ENCODE measurements at places on chromosomes 7 and 10.

- H3K4me1 ChIP-seq, result no peaks in the 10 kb centered on the region
- H3K27ac ChIP-seq, result no peak overlapping the region
- H3K4me3 ChIP-seq, result no peak overlapping the region
- no peaks in the 10 kb centered on the region for H3K27me3 ChIP-seq
- no peak for DNase-seq
Observed at GRCh38 chr10:95049919-95050318, 19.4 kb downstream of the CYP2C8 start.

GRCh38 chr10:73413108-73413527 is 740 bp downstream of the ANXA7 start:
- peak overlapping the region; percentile 88 for H3K4me3 ChIP-seq
- peak; percentile 45 for DNase-seq
- H3K27me3 ChIP-seq, result no peaks in the 10 kb centered on the region
- H3K27ac ChIP-seq, result peak overlapping the region; percentile 95
- H3K4me1 ChIP-seq, result peaks cover 46% of the 10 kb centered on the region

DNA sequence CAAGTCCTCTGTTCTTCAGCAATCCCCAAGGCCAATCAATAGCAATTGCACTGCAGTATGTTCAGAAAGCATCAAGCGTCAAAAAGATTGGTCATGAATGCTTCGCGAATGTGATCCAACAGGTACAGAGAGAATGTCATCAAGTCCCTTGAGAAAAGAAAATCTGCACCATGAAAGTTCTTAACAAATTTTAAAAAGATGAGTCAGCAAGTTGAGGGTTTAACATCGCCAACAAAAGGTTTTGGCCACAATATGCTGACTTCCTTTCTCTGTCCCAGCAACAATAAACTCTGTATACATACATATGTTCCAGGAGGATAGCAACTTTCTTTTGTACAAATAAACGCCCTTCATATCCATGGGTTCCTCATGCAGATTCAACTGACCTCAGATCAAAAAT is 168.5 kb upstream of the C7orf33 start:
- no peak overlapping the region for H3K4me3 ChIP-seq
- DNase-seq, result no peak
- no peaks in the 10 kb centered on the region for H3K36me3 ChIP-seq
- no peak overlapping the region for H3K27ac ChIP-seq
- peaks cover 73% of the 10 kb centered on the region for H3K27me3 ChIP-seq
- H3K4me1 ChIP-seq, result no peaks in the 10 kb centered on the region

DNA sequence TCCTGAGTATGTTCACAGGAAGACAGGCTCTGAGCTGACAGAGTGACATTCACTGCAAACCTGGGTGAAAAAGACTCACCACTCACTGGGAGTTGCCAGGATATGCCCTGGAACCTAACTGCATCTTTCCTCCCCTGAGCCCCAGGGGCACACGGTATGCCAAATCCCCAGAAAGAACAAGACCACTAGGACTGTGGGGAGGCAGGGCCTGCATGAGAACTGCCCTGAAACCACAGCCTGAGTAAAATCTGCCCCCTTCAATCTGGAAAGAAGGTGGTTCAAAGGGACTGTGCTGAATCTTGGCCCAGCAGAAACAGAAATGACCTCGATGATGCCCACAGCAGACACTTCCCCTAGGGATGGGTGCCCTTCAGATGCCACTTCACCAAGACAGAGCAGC is 6.5 kb downstream of the FAM53B start:
- peaks cover 92% of the 10 kb centered on the region for H3K4me1 ChIP-seq
- DNase-seq, result no peak
- H3K27me3 ChIP-seq, result no peaks in the 10 kb centered on the region
- H3K27ac ChIP-seq, result peak overlapping the region; percentile 96

DNA sequence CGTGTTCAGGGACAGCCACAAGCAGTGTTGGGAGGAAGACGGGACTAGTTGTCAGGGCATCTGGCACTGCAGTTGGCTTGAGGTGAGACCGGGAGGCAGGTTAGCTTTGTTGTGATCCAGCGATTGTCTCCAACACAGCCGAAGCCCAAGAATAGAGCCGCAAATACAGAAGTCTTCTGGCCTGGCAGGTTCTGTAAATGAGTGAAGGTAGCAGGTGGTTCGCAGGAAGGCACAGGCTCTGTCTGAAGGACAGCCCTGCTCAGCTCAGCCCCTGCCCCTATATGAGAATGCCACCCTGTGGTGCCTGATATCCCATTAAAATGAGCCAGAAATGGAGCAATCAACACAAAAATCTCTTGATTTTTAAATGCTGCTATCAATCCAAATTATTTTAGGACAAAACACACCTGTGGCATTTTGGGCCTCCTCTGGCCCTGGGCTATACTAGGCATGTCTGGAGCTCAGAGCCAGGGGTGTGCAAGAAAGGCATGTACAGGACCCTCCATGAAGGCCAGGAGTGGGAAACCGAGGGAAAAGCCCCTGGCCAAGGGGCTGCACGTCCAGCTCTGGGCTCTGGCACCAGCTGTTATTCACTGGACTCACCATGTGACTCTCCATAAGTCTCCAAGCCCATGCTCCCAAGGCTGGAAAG is 11.2 kb upstream of the C10orf71 start:
- H3K27ac ChIP-seq, result no peak overlapping the region
- no peak overlapping the region for H3K4me3 ChIP-seq
- H3K36me3 ChIP-seq, result no peaks in the 10 kb centered on the region
- H3K4me1 ChIP-seq, result no peaks in the 10 kb centered on the region
- peaks cover 9% of the 10 kb centered on the region for H3K27me3 ChIP-seq

DNA sequence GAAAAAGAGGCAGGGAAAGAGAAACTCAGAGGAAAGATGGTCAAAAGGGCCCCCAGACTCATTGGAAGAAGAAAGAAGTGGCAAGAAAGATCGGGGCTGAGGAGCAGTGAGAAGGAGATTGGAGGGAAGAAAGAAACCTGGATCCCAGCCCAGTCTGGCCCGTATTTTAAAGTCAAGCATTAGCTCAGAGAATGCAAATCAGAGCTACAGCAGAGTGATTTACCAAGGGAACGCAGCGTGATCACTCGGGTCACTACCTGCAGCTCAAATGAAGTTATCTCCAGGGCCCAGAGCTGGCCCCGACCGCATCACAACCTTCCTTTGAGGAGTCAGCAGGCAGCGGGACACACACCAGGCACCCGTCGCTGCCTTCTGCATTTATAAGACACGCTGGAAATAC is 72.8 kb downstream of the CARD11 start:
- H3K36me3 ChIP-seq, result peaks cover 28% of the 10 kb centered on the region
- H3K4me1 ChIP-seq, result peaks cover 16% of the 10 kb centered on the region
- no peaks in the 10 kb centered on the region for H3K27me3 ChIP-seq
- no peak overlapping the region for H3K27ac ChIP-seq

DNA sequence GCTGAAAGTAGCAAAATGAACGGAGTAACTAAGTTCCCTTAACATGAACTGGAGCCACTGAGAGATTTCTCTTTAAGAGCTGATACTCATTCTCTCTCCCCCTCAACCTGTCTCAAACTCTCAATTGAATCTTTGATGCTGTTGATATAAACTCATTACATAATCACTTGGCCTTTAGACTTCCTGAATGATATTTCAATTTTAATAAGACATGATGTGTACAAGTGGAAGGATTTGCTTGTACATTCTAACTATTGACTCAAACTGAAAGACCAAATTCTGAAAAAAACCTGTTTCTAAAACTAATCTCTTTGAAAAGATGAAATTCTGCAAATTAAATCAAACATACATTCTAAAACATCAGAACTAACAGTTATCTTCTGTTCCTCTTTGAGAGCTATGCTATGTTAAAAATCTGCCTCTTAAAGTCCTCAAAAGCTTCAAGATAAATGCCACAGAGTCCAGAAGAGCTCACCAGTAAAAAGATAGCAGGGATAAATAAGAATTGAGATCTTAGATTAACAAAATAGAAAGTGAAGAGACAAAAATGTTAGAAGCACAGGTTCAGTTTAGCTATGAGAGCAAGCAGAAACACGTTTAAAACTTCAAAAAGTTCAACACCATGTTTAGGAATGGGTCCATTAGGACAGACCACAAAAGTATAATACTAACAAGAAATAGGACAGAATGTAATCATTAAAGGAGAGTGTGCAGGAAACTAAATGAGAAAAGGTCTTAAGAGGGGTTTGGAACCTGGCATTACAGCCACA is 46.1 kb downstream of the TNPO3 start:
- no peak for DNase-seq
- peaks cover 59% of the 10 kb centered on the region for H3K36me3 ChIP-seq
- H3K4me3 ChIP-seq, result no peak overlapping the region
- peak overlapping the region; percentile 76 for H3K27ac ChIP-seq

- DNase-seq, result no peak
- H3K4me3 ChIP-seq, result no peak overlapping the region
- no peaks in the 10 kb centered on the region for H3K27me3 ChIP-seq
- H3K27ac ChIP-seq, result no peak overlapping the region
- no peaks in the 10 kb centered on the region for H3K4me1 ChIP-seq
Observed at GRCh38 chr7:146764458-146764857, 647.9 kb downstream of the CNTNAP2 start.

DNA sequence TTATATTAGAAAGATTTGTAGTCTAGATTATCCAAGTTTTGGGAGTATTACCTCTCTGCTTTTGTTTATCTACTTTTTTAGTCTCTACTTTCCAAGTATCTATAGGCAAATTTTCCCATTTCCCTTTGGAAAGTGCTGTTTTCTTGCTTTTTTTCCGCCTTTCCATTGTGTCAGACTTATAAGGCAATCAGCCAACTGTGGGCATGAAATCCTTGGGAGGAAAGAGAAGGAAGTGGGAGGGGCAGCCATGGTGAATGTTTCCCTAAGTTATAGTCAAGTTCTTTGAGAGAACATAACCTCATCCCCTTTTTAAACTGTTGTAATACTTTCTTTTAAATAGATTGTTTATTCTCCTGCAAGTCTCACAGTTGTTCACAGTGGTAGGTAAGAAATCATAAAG is 52.6 kb downstream of the PTEN start:
- peak overlapping the region; percentile 86 for H3K27ac ChIP-seq
- no peak for DNase-seq
- H3K36me3 ChIP-seq, result peaks cover 19% of the 10 kb centered on the region

DNA sequence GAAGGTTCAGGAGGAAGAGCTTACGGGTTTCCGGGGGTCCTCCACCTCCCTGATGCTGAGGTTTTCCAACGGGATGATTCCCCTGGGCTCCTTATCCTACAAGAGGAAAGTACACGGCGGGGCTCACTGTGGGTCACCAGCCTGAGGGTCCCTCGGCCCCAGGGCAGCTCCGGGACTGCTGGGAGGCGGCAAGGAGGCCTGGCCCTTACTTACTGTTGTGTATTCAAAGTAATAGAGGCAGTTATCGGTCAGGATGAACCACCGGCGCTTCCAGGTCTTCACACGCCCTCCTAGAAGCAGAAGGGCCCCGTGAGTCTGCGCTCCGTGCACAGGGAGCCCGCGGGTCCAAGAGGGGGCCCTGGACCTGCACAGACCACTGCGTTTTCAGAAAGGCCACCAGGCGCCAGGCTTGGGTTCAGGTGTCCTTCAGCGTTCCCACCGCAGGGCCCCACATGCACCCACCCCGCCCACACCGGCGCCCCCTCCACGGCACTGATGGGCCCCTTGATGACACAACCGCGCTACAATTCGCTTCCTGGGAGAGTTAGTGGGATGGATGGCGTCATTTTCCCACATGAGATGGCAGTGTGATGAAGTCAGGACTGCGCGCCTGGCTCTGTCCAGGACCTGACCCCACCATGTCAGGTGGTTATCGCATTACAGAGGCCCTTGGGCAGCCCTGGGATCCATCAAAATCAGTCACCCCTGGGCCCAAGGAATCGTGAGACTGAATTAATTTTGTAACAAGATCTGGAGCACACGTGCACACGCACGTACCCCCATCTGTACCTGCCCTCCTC is 106.7 kb downstream of the CYTH3 start:
- peak overlapping the region; percentile 29 for H3K27ac ChIP-seq
- no peak overlapping the region for H3K4me3 ChIP-seq
- no peak for DNase-seq
- peaks cover 10% of the 10 kb centered on the region for H3K4me1 ChIP-seq
- H3K36me3 ChIP-seq, result peaks cover 21% of the 10 kb centered on the region
- no peaks in the 10 kb centered on the region for H3K27me3 ChIP-seq

GRCh38 chr7:40299097-40299496 is 164.3 kb downstream of the SUGCT start:
- no peak for DNase-seq
- no peaks in the 10 kb centered on the region for H3K4me1 ChIP-seq
- H3K4me3 ChIP-seq, result no peak overlapping the region
- no peak overlapping the region for H3K27ac ChIP-seq

DNA sequence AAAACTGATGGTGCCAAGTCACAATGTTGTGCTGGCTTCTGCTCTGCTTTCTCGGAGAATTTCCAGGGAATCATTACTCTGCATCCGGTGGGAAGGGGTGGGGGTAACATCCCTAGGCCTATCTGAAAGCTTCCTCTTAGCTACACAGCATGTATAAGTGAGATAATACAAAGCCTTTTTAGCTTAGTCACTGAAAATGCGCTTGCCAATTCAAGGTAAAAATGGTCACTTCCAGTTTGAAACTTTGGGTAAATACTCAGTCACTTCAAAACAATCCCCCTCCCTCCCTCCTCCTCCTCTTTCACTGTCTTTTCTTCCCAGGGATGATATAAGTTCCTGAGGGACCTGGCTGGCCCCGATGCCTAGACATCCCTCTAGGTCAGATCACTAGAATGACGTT is 57.3 kb upstream of the APBB1IP start:
- H3K27me3 ChIP-seq, result no peaks in the 10 kb centered on the region
- H3K4me3 ChIP-seq, result no peak overlapping the region
- no peak overlapping the region for H3K27ac ChIP-seq
- DNase-seq, result no peak
- no peaks in the 10 kb centered on the region for H3K36me3 ChIP-seq

DNA sequence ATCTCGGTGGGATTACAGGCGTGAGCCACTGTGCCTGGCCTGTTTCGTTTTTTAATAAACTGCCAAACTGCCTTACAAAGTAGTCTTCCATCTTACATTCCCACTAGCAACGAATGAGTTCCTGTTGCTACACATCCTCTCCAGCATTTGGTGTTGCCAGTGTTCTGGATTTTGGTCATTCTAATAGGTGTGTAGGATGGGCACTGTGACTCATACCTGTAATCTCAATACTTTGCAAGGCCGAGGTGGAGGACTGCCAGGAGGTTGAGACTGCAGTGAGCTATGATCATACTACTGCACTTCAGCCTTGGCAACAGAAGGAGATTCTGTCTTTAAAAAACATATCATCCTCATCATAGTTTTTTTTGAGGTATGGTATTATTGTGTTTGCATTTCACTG is 21.4 kb upstream of the RSBN1L start:
- H3K4me1 ChIP-seq, result no peaks in the 10 kb centered on the region
- H3K36me3 ChIP-seq, result peaks cover 3% of the 10 kb centered on the region
- no peak overlapping the region for H3K27ac ChIP-seq

- no peak overlapping the region for H3K27ac ChIP-seq
- H3K36me3 ChIP-seq, result no peaks in the 10 kb centered on the region
- no peaks in the 10 kb centered on the region for H3K4me1 ChIP-seq
- H3K4me3 ChIP-seq, result no peak overlapping the region
- peaks cover 14% of the 10 kb centered on the region for H3K27me3 ChIP-seq
- DNase-seq, result no peak
Observed at GRCh38 chr7:24723178-24723530, 34.1 kb downstream of the GSDME start.

GRCh38 chr7:10798044-10798443 is 175.6 kb upstream of the PHF14 start:
- H3K4me3 ChIP-seq, result no peak overlapping the region
- H3K4me1 ChIP-seq, result no peaks in the 10 kb centered on the region
- no peaks in the 10 kb centered on the region for H3K27me3 ChIP-seq
- no peak overlapping the region for H3K27ac ChIP-seq
- no peak for DNase-seq

GRCh38 chr10:83959328-83959727 is 180.0 kb upstream of the GHITM start:
- no peak for DNase-seq
- no peaks in the 10 kb centered on the region for H3K36me3 ChIP-seq
- H3K27me3 ChIP-seq, result peaks cover 12% of the 10 kb centered on the region

GRCh38 chr10:69449841-69450240 is 1.4 kb upstream of the TSPAN15 start:
- peak; percentile 48 for DNase-seq
- peaks cover 23% of the 10 kb centered on the region for H3K4me1 ChIP-seq
- peaks cover 9% of the 10 kb centered on the region for H3K36me3 ChIP-seq

Measured in effector memory CD8-positive, alpha-beta T cell (primary cell).